ENCODE measurements at places on chromosomes 11 and 22.
A peak's percentile ranks its signal among the peaks of the same experiment; 100 is the strongest.

DNA sequence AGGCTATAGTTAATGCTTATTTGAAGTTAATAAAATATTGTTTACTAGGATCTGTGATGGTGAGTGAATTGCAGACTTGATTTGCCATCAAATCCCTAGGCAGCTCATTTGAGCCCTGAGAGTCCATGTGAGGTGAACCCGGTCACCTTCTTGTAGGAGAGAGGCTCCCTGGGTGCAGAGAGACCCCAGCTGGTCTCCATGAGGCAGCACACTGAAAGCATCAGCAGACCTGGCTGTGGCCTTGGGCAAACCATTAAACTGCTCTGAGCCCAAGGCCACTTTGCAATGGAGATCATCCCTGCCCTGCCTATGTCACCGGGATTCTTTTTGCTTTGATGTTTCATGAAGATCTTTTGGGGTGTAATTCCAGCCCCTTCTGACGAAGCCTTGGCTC, 125.2 kb downstream of the MICAL2 start:
- DNase-seq = peak; percentile 50

- DNase-seq = no peak
Observed at GRCh38 chr11:95337175-95337957, 106.4 kb upstream of the SESN3 start.

DNA sequence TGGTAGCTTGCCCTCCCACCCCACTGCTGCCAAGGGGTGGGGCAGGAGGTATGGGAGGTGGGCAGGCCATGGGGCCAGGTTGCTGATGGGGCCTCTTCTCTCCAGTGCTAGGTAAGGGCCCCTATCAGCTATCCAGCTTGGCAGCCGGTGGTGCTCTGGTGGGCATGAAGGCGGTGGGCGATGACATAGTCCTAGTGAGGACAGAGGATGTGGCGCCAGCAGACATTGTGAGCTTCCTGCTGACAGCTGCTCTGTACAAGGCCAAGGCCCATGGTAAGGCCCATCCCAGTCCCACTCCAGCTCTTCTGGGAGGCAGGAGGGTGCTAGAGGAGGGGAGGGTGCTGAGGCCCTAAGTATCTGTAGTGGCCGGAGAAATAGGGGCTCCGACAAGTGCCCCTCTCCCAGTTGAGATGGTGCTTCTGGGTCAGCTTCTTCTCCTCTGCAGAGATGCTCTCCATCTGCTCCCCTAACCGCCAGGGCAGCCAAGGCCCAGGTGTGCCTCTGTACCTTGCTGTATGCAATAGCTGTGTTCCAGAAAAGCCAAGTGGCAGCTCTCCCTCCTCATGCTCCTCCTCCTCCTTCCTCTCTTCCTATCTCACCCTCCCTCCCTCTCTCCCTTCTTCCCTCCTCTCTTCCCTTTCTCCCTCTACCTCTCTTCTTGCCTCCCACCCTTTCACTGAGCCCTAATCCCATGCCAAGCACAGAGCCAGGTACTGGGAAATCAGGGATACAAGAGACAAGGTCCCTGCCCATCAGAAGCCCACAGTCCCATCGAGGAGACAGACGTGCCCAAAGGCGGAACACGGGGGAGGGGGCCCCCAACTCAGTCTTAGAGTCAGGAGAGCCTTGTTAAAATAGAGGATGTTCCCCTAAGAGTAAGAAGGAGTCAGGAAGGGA, 55.3 kb downstream of the OTOG start:
- DNase-seq = no peak

- no peak for DNase-seq
Observed at GRCh38 chr22:49303781-49304461, 523.8 kb downstream of the BRD1 start.

GRCh38 chr11:15690320-15690719, 575.6 kb downstream of the INSC start:
- no peak for DNase-seq

GRCh38 chr11:119432484-119433357, 9.7 kb upstream of the THY1 start:
- no peak for DNase-seq

DNA sequence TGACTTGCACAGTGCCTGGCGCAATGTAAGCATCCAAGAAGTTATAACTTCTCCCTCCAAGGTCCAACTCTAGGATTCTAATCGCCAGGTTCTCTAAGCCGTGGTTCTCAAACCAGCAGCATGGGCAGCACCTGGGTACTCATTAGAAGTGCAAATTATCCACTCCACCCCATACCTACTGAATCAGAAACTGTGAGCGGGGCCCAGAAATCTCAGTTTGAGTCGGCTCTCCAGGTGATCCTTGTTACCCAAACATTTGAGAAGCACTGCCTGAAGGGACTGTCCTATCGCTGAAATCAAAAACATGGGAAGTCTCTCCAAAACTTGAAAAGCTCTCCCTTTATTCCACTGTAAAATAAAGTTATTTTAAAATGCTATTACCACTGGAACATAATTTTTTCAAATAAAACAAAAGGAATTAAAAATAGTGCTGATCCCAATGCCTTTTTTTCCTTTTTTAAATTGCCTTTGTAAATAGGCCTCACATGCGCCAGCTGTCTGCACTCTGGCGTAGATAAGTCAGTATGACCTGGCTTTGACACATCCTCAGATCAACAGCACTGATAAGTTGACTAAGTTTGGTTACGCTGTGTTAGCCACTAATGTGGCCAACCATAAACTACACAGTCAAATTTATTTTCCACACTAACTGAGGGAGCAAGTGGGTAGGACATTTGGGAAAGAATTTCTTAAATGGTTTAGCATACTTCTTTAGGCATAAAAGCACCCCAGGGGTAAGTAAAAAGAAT, 8.4 kb upstream of the CTR9 start:
- peak; percentile 87 for DNase-seq

GRCh38 chr11:86524620-86525352, 147.6 kb downstream of the ME3 start:
- no peak for DNase-seq

DNA sequence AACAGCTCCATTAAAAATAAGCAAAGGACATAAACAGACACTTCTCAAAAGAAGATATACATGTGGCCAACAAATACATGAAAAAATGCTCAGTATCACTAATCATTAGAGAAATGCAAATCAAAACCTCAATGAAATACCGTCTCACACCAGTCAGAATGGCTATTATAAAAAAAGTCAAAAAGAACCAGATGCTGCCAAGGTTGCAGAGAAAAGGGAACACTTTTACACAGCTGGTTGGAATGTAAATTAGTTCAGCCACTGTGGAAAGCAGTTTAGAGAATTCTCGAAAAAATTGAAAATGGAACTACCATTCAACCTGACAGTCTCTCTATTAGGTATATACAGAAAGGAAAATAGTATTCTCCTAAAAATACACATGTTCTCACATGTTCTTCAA, 102.4 kb upstream of the FIBIN start:
- no peak for DNase-seq

DNA sequence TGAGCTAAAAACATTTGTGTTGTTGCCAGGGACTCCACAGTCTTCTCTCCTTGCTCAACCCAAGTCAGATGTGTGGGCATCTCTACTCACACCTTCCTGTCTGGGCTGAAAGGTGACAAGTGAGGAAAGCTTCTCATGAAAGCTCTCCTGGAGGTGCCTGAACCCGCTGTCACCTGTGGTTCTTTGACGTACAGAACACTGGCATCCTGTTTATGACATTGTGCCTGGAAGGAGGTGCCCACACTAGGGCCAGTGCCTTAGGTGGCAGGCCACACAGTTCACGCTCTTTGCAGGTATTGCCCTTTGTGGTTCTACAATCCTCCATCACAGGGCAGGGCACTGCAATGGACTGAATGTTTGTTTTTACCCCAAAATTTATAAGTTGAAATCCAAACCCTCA, 108.5 kb downstream of the CD44 start:
- DNase-seq = peak; percentile 9

DNA sequence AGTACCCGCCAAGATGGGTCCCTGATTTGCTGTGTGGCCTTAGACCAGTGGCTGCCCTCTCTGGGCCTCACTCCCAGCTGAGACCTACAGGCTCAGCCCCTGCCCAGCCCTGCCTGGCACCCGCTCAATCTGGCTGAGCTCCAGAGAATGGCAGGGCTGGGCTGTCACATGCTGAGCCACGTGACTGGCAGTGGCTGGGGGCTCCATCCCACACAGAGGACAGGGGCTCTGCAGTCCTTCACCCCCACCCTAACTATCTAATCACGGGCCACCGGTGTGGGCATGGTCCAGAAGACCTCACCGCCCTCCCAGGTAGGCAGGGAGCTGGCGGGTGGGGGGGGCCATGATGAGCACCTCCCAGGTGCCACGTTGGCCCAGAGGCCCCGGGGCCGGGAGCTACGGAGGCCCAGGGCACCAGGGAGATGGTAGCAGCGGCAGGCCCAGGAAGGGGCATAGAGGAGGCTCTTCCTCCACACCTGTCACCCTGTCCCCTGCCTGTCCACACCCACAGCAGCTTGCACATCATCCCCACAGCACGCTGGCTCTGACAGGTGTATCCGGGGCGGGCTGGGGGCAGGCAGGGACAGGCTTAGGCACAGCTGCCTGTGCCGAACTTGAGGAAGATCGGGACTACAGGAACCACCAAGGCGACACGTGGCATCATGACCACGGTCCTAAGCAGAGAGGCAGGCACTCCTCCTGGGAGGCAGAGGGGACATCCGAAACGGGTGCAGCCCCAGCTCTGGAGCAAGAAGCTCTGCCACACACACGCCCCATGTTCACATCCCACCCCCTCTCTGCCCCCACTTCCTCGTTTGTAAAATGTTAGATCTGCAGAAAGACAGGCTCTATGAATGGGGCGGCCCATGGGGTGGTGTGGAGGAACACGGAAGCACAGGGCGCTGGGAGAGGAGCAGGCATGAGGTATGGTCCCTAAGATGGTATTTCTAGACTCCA, 1.5 kb upstream of the ALDH3B1 start:
- DNase-seq = no peak

GRCh38 chr11:72696866-72697700, 22.9 kb upstream of the PDE2A start:
- DNase-seq = no peak

DNA sequence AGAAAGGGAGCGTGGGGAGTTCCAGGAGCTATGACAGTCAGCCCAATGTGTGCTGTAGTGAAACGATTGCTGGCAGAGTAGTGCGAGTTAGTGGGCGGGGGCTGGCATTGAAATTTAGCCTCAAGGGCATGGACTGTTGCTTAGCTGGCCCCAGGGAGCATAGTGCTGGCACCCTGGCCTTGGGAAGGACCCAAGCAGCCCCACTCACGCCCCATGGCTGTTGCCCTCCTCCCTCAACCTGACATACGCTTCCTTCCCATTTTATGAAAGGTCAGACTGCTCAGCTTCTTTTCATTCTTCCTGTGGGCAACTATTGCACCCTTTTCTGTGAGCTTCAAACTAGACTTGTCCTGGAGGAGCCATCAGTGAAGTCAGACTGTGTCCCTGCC, 52.0 kb upstream of the SUSD2 start:
- no peak for DNase-seq

- no peak for DNase-seq
Observed at GRCh38 chr22:36349726-36350125, 38.0 kb downstream of the MYH9 start.

- DNase-seq = peak; percentile 45
Observed at GRCh38 chr11:46361283-46362155, 14.3 kb downstream of the DGKZ start.

- DNase-seq = no peak
Observed at GRCh38 chr22:31173386-31174145, 13.6 kb downstream of the RNF185 start.

- DNase-seq = no peak
Observed at GRCh38 chr11:33682019-33682418, 18.6 kb downstream of the C11orf91 start.

- DNase-seq = no peak
Observed at GRCh38 chr22:18087350-18087855, 9.6 kb downstream of the PEX26 start.

DNA sequence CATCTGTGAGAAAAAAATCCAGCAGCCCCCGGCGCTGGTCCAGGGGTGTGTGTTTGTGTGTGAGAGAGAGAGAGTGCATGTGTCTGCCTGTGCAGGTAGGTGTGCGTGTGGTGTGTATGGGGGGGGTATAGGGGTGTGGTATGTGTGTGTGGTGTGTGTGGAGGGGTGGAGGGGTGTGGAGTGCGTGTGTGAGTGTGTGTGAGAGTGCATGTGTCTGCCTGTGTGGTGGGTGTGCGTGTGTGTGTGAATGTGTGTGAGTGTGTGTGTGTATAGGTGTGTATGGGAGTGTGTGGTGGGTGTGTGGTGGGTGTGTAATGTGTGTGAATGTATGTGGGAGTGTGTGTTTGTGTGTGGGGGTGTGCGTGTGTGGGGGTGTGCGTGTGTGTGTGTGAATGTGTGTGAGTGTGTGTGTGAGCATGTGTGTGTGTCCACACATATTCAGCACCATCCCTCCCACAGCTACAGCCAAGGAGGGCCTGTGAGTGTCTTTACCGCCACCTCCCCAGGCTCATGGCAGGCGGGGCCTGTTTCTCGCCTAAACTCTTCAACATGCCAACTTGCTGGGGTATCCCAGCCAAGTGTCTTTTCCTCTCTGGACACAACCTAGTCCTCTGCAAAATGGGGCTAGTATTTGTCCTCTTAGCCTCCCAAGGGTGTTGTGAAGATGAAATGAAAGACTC, 11.9 kb downstream of the LMO1 start:
- no peak for DNase-seq

DNA sequence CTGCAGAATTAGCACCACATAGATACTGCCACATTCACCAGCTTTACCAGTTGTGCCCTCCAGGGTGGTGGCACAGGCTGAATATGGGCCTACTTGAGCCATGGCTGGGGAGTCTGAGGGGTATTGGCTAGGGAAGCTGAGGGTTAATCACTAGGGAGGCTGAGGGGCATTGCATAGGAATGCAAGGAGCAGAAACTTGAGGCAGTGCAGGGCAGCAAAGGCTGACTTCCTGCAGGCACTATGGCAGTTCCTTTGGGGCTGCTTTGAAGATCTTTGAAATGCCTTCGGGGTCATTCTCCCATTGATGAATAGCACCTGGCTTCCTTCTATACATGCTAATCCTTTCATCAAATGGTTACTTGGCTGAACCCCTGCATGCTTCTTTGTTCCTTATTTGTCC, 171.5 kb downstream of the RCN1 start:
- DNase-seq = no peak

- DNase-seq = no peak
Observed at GRCh38 chr11:91703042-91703441, 521.6 kb upstream of the FAT3 start.

DNA sequence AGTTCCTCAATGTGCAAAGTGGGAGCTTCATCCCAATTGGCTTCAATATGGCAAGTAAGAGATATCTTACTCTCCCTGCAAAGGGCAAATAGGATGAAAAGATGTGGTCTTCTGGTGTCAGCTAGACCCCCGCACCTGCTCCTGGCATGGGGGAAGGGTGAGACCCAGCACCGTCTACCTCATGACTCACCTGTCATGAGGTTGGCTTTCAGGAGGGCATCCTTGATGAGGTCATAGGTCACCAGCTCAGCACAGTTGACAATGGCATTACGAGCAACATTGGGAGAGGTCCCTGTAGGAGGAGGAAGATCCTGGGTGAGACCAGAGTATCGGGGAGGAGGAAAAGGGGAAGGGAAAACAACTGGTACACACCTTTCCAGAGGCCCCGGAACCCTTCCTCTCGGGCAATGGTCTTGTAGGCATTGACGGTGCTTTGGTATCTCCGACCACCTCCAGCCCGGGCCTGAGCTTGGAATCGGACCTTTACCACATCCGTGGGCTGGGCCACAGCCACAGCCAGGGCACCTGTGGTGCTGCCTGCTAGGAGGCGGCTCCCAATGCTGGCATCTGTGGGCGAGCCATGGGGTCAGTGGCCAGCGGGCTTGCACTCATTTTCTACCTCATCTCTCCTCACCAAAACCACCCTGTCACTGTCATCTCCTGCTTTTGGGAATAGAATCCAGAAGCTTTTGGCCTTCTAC, 6.0 kb downstream of the UCP2 start:
- no peak for DNase-seq
